ENCODE measurements at places on chromosomes 11 and 22.

DNA sequence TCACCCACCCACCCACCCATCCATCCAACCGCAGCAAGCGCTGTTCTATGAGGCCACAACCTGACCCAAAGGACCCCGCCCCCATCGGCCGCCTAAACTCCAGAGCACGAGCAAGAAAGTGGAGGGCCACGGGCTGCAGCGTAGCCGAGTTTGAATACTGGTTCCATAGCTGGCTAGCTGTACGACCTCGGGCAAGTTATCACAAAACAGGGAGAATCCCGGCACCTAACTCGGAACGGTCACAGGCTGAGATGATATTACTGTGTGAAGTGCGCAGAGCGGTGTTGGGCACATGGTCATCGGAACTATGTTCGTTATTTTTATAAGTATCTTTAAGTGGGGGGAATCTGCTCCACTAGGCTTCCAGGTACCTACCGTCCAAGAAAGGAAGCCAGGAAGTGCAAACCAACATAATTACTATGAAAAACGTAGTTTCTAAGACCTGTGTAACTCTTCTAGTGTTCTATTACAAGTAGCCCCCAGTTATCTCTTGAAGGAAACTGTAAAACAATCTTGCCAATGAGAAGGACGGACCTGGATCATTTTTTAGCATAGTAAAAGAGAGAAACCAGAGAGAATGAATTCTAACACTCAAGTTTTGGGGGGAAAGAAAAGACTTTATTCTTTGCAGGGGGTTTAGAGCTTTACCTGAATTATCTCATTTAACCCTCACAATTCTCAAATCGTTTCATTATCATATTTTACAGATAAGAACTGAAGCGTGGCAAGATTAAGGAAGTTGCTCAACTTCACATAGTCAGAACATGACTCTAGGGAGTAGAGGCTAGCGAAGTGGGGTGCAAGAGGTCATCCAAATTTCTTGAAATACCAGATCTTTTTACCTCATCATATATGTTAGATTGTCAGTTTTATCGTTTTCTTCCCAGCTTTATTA is 663 bp upstream of the BUD13 start:
- DNase-seq, result no peak

GRCh38 chr11:110126936-110127335 is 33.7 kb downstream of the ZC3H12C start:
- DNase-seq, result no peak

GRCh38 chr11:125457814-125458343 is 38.2 kb downstream of the FEZ1 start:
- DNase-seq, result no peak

- no peak for DNase-seq
Observed at GRCh38 chr11:44319170-44319551, 9.2 kb upstream of the ALX4 start.

DNA sequence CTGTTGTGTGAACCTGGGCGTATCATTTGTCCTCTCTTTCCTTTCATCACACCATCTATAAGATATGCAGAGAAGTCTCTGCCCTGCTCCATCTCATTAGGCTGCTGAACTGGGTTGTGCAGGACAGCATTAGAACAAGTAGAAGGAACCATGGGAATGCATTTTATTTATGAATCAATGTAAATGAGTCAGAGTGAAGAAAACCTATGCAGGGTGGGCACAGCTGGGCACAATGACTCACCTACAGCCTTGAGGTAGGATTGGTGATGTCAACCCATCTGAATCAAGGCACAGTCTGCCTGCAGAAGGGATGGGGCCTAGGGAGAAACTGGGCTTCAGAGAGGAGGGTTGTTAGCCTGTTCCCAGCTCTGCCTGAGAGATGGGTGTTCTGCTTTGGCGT is 123.4 kb downstream of the CSNK2A3 start:
- no peak for DNase-seq

GRCh38 chr11:65150509-65151299 is 16.4 kb upstream of the SYVN1 start:
- no peak for DNase-seq

GRCh38 chr22:40621309-40622151 is 15.0 kb downstream of the MRTFA start:
- no peak for DNase-seq

- DNase-seq, result no peak
Observed at GRCh38 chr22:26431261-26431995, 2.4 kb downstream of the ASPHD2 start.

DNA sequence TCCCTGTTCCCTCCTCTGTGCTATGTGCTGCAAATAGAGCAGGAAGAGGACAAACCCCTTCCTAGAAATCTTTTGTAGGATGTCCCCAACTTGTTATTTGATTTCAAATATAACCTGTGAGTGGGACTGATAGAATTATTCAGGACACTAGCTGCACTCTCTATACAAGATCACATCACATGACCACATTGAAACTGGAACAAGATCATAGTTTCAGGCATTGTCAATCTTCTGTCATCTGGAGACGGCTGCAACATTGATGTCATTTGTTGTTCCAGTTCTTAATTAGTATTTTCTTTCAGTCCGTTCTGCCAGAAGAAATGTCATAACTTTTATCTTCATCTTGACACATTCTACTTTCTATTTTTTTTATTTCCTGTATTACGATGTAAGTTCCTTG is 89.3 kb downstream of the GRIA4 start:
- DNase-seq, result no peak
